ENCODE measurements at places on chromosomes 3 and 15.

GRCh38 chr3:29281344-29282241 is 722 bp downstream of the RBMS3 start:
- DNase-seq, result peak; percentile 9

DNA sequence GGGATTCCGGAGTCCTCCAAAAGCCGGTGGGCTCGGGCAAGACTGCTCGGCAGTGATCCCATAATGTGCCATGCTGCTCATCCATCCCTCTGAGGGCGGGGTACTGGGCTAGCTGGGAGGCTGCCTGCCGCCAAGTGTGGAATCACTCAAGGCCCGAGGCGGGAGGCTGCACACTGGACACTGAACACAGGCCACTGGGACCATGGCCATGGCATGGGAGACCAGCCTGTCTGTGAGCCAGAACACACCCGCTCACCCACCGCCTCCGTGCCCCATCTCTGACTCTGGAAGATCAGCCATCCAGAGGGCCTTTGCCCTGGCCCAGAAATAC is 1.4 kb downstream of the C3orf22 start:
- DNase-seq, result no peak

DNA sequence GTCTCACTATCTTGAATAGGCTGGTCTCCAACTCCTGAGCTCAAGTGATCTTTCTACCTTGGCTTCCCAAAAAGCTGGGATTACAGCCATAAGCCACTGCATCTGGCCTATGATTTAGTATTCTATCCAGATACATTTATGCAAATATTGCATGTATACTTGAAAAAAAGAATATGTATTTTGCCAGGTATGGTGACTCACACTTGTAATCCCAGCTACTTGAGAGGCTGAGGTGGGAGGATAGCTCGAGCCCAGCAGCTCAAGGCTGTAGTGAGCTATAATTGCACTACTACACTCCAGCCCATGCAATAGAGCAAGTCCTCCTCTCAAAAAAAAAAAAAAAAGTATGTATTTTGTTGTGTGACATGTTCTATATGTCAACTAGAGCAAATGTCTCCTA is 54.4 kb downstream of the SLC15A2 start:
- no peak for DNase-seq

DNA sequence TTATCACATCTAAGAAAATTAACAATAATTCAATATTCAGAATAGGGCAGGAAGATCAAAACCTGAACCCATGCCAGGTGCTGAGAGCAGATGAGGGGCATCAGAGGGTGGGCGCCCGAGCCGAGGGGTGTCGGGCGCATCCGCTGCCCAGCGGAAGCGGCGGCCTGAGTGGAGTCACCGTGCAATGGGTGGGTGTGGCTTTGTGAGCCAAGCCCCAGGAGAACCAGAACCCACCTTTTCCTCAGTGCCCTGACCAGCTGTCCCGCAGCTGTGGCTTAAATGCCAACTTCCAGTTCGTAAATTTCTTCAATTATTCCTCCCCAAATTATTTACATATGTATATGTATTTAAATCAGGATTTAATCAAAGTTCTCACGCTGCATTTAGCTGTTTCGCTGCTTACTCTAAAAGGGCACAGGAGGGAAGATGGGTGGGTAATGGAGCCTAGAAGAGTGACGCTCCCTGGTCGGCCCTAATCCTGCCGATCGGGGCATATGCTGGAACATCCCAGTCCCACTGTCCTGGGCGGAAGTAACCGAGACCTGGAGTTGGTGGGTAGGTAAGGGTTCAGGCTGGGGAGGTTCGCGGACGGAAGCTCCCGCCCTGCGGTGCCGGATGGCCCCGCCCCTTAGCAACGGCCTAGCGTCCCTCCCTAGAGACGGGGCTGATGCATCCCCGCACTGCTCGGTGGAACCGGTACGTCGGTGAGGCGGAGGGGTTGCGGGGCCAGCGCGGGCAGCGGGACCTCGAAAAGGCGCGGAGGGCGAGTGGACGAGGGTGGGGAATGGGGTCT is 1.3 kb downstream of the DNAH1 start:
- no peak for DNase-seq

GRCh38 chr3:14448063-14448462 is 45.7 kb downstream of the SLC6A6 start:
- no peak for DNase-seq

DNA sequence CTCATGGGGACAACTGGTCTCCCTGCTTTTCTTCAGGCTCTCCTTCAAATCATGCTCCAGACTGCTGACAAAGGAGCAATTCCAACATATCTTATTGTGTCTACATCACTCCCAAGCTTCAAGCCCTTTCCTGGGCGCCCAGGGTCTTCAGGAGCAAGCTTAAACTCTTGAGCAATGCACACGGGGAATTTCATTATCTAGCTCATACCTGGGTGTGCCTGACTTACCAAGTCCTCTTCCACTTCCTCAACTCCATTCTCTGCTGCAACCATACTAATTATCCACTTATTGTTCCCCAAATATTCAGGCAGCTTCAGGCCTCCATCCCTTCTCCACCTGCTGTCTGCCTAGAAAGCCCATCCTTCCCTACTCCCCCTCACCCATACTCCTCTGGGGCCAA is 50.6 kb downstream of the B3GNT5 start:
- no peak for DNase-seq
